ENCODE measurements at places on chromosomes 1 and 21.

DNA sequence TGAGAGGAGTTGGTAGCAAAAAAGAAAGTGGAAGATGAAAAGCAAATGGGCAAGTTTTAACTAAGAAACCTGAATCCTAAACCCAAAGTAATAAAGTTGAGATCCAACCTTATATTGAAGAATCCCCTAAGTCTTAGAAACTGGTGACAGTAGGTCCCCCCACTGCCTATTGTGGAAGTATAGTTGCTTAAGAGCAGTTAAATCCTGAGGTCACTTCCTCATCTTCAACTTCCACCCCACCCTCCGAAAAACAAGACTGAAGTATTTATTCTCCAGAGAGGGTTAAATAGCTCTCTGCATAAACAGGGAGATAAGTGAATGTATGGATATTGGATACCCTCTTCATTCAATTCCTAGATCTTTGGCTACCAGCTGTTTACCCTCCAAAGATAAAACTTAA lies 3.3 kb upstream of the DSTYK start:
- no peak for DNase-seq

DNA sequence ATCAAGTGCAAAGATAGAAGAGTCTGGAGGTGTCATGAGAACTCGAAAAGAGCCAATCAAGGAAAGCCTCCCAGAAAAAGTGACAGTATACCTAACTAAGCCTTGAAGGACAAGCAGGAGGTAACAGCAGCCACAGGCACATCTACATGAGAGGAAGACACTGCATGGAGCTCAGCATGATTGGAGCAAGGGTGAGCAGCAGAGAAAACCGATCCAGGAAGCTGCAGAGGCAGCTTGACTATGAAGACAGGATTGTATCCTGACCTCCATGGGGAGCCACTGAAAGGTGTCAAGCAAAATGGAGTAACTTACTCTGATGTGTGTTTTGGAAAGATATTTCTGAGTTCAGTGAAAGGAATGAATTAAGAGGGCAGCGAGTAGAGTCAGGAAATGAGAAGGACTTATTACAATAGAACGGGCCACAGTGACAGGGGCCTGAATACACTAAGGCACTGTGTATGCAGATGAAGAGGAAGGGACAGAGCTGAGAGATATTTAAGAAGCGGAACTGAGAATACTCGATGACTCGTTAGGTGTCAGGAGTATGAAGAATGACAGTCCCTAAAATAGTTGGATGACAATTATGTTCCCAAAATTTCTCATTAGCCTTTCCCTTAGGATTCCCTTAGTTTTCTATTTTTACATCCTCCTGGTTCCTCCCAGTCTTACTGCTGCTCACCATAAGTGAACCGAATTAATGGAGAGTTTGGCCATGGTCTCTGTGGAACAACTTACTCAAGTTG lies 139.3 kb upstream of the NFIA start:
- no peak for DNase-seq

- no peak for DNase-seq
These were observed 72.6 kb upstream of the USP24 start for GRCh38 chr1:55287723-55288122.

- no peak for DNase-seq
These were observed 36.4 kb upstream of the PRSS38 start for GRCh38 chr1:227779021-227779441.

DNA sequence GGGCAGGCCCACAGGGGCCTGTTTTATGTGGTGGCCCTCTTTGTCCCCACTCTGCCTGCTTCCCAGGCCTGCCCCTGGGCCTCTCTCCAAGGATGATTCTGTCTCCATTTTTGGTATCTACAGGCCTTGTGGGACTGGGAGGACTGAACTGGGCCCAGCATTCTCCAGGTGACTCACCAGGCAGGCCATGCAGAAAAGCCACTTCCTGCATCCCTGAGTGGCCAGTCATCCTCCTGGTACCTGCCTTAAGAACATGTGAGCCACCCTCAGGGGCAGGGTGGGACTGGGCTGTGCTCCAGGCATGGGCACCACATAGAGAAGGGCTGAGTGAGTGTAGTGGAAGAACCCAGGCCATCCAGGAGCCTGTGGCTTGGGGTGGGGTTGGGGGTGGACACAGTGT lies 20.0 kb upstream of the BCAR3 start:
- no peak for DNase-seq

DNA sequence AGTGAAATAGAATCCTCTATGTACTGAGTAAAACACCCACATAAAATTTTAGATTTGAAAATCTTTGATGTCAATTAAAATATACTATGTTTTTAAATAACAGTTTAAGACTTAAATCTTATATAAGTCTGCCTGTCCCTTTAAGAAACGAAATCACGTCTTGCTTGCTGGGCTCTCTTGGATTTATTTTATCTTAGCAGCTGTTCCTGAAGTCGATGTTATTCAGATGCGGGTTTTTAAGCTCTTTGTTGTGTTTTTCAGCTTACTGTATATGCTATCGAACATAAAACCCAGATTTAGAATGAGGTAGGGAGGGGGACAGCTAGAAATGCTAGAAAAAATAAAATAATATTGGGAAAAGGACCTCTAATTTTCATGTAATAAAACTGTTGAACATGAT lies 11.1 kb upstream of the SSX2IP start:
- DNase-seq: no peak

Measured in activated CD4-positive, alpha-beta T cell treated with anti-CD3 and anti-CD28 coated beads, Interleukin-2, Interleukin-4, amounts not matched to agents 100 ng/mL and 50 ng/mL, durations not matched to agents 16 hours and 8 hours (primary cell).